ENCODE measurements at places on chromosomes 2 and 18. TPM values are rescaled to one million over a fixed set of nuclear protein-coding genes. Genes with fewer than 3 reads are reported as not detected.

Gene D2HGDH
- 9.1 TPM for total RNA-seq

DNA sequence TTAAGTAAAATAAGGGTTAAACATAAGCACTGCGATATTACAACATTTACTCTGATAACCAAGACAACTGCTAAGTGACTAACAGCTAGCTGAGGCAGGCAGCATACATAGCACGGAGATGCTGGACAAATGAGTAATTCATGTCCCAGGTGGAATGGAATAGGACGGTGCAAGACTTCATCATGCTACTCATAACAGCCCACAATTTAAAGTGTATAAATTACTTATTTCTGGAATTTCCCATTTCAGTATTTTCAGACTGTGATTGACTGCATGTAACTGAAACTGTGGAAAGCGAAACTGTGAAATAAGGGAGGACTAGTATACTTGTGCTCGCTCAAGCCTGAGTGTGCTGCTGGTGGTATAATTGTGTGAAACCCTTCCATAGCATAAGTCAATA is 12.9 kb downstream of the IER3IP1 start:
- no peak for DNase-seq

- DNase-seq, result no peak
Observed at GRCh38 chr2:73981081-73982001, 3.4 kb upstream of the TET3 start.

Gene MROH2A
- not detected for total RNA-seq

DNA sequence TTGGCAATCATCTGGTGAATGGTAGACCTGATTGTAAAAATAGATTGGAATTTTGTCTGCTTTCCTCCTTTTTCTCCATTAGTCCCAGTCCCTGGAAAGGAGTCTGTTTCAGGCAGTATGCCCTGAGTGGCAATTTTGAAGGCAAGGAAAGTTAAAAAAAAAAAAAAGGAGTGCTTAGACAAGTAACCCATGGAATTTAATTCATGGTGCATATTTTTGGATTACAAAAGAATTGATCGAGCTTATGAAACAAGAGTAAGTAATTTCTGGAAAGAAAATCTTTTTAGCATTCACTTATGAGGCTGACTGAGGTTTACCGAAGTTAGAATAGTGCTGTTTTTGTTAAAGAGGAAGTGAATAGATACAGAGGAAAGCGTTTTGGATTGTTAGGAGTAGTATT is 29.4 kb upstream of the TMEM178A start:
- DNase-seq, result peak; percentile 29

Gene TOGARAM2
- 1.2 TPM for total RNA-seq

Gene CREG2
- 2.4 TPM for total RNA-seq

DNA sequence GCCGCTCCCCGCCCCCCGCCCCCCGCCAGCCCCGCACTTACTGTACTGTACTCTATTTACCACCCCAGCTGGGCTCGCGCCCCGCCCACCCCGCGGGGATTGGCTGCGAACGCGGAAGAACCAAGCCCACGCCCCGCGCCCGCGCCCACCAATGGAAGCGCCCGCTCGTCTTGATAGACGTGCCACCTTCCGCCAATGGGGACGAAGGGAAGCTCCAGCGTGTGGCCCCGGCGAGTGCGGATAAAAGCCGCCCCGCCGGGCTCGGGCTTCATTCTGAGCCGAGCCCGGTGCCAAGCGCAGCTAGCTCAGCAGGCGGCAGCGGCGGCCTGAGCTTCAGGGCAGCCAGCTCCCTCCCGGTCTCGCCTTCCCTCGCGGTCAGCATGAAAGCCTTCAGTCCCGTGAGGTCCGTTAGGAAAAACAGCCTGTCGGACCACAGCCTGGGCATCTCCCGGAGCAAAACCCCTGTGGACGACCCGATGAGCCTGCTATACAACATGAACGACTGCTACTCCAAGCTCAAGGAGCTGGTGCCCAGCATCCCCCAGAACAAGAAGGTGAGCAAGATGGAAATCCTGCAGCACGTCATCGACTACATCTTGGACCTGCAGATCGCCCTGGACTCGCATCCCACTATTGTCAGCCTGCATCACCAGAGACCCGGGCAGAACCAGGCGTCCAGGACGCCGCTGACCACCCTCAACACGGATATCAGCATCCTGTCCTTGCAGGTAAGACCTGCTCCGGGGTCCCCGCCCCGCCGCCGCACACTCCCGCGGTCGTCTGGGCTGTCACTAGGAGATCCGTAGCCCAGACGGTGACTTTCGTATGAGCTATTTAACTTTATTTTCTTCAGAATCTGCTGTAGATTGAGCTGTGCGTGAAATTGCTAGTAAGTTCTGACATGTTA is at the start of gene ID2:
Gene ID2 (plus strand): TSS at position 271 of the 907 bp plus-strand sequence. CDS start 110 bp downstream, at position 381.
- peak; percentile 100 for DNase-seq

GRCh38 chr2:241029599-241030332 is 31.3 kb downstream of the SNED1 start:
- no peak for DNase-seq

DNA sequence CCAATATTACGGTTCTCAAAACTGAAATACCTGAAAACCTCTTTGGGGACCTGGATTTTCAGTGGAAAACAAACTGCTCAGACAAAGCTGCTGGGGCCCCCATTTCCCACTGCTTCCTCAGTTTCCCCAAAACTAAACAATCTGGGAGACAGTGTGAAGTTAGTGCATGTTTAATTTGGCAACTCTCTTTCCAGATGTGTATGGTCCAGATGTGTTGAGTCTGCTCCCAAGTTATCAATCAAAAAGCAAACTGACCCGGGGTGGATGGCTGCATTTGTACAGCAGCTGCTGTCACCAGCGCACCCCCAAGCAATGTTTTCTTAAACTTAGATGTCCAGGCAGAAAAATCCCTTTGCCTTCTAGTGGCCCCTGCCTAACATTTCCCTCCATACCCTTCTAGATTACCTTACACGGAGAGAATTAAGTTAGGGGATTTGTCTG is 136.9 kb downstream of the COPS8 start:
- DNase-seq, result peak; percentile 79

- DNase-seq, result no peak
Observed at GRCh38 chr18:57710226-57710625, 88.6 kb upstream of the NARS1 start.
